HL-60 (cell line): ENCODE measurements at places on chromosomes 16 and 17.

GRCh38 chr16:65010125-65010524 is 111.7 kb downstream of the CDH11 start:
- no peak for DNase-seq

GRCh38 chr16:86577314-86577971 is 906 bp upstream of the FOXL1 start:
- no peak for DNase-seq

DNA sequence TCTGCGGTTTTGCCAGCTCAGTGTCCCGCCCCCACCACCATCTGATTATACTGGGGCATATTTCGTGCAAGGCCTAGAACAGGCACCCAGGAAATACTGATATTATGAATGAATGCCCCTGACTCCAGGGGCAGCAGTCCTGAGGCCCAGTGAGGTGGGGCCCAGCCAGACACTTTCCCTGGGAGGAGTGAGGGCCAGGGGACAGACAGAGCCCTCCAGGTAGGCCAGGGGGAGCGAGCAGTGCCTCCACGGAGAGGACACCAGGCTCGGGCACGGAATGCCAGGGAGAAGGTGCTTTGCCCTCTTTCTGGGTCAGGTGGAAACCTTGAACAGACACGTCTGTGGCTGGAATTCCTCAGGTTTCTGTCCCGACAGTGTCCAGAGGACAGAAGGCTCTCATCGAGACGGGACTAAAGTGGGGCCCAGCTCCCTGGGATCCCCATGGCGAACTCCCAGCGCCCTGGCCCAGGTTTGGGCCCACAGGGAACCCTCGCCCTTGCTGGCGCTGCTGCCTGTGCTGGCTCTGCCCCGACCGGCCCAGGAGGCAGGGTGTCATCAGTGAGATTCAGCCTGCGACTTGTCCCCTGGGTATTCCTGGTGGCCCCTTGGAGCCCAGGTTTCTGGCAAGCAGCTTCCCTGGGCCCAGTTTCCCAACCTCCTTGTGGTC is 4.3 kb downstream of the KATNB1 start:
- DNase-seq = no peak

GRCh38 chr16:81321039-81321438 is 6.3 kb downstream of the GAN start:
- DNase-seq = no peak

DNA sequence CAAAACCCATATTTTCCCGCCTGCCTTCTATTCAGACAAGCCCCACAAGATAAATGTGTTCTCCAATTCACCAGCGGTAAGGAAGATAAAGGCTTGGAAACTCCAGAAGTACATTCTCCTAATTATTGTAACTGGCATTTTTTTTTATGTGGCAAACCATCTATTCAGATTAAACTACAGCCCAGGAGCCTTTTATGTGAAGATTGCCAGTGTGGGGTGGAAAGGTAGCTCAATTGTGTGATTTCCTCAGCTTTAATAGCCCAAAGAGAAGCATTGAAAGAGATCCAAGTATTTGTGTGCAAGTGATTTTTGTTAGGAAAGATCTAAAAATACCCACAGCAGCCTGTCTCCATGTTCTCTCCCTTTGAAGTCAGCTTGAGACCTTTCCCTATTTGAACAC is 451.4 kb upstream of the CCL2 start:
- no peak for DNase-seq

- no peak for DNase-seq
Measured at GRCh38 chr17:57966875-57967274, 11.7 kb upstream of the CUEDC1 start.

- DNase-seq = no peak
Measured at GRCh38 chr16:27301236-27301861, 12.4 kb upstream of the IL4R start.

GRCh38 chr16:84005391-84005790 is 37.2 kb downstream of the SLC38A8 start:
- DNase-seq = no peak

GRCh38 chr17:81466564-81467472 is 45.8 kb downstream of the ACTG1 start:
- DNase-seq = no peak

DNA sequence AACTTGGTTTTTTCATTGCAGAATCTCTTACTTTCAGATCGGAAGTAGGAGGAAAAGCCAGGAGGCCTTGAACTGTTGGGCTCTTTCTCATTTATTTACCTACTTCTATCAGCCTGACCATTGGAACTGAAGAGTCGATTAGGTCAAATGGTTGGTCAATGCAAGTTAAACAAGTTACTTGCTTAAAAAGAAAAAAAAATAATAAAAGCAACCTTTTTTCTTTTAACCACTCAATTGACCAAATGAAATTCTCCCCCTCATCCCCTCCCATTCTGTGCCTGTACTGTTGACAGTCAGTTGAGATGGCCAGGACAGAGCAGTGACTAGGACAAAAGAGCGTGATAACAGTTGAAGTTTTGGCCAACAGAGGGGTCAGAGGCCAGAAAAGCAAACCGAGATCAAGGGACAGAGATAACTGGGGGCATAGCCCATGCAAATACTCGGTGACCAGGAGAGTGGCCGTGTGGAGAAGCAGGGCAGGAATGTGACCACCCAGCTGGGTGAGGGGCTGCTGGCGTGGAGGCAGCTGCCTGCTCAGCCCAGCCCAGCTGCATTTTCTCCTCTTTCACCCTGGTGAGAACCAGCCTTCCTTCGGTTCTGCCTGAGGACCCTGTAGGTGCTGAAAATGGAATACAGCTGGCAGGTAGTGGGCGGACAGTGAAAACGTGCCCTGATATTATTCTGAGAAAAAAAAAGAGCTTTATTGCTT is 72.2 kb downstream of the HS3ST3B1 start:
- no peak for DNase-seq

- peak; percentile 54 for DNase-seq
Measured at GRCh38 chr16:60107437-60107836, 1373.3 kb upstream of the GOT2 start.

DNA sequence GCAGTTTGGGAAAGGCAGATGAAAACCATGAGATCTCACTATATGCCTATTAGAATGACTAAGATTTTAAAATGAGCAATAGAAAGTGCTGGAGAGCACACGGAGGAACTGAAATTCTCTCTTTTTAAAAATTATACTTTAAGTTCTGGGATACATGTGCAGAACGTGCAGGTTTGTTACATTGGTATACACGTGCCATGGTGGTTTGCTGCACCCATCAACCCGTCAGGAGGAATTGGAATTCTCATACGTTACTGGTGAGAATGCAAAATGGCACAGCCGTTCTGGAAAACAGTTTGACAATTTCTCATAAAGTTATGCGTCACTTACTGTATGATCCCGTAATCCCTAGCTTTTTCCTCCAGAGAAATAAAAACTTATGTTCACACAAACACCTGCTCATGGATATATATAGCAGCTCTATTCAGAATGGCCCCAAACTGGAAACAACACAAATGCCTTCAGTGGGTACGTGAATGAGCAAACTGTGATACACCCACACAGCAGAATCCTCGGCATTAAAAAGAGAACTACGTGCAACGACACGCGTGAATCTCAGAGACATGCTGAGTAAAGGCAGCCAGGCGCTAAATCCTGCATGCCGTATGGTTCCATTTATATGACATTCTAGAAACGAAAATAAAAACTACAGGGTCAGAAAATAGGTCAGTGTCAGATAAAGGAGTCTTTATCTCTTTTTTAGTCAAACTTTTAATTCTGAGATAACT is 11.8 kb downstream of the PIK3R6 start:
- DNase-seq = no peak

DNA sequence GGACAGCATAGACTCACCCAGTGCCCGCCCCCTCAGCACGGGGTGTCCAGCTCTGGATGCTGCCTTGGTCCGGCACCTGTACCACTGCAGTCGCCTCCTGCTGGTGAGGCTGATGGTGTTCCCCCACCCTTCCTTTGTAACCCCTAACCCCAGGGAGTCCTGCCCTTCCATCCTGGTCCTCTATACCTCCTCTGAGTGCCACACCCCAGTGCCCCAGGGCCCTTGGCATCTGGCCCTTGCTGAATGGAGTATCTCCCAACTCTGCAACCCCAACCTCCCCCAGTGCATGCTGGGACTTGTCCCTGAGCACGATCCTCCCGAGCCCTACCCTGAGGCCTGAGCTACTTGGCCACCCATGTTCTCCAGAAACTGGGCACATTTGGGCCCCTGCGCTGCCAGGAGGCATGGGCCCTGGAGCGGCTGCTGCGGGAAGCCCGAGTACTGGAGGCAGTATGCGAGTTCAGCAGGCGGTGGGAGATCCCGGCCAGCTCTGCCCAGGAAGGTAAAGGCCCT is 15.8 kb downstream of the RIPOR1 start:
- no peak for DNase-seq

DNA sequence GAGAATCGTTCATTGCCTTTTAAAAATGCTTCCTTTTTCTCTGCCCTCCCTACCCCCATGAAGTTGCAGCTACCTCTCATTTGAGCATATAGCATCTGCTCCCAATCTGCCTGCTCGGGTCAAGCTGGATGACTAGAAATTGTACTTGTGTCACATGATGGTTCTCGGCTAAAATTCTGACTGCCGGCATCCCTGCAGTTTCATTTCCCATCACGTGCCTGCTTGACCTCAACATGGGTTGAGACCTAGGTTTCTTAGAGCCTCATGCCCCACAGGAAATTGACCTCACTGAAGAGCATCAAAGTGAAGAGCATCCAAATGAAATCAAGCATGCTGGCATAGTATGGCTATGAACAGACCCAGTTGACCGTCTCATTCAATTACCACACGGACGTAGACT is 581.6 kb upstream of the PSMD7 start:
- no peak for DNase-seq

GRCh38 chr17:59332749-59333377 is 1.4 kb downstream of the YPEL2 start:
- no peak for DNase-seq

DNA sequence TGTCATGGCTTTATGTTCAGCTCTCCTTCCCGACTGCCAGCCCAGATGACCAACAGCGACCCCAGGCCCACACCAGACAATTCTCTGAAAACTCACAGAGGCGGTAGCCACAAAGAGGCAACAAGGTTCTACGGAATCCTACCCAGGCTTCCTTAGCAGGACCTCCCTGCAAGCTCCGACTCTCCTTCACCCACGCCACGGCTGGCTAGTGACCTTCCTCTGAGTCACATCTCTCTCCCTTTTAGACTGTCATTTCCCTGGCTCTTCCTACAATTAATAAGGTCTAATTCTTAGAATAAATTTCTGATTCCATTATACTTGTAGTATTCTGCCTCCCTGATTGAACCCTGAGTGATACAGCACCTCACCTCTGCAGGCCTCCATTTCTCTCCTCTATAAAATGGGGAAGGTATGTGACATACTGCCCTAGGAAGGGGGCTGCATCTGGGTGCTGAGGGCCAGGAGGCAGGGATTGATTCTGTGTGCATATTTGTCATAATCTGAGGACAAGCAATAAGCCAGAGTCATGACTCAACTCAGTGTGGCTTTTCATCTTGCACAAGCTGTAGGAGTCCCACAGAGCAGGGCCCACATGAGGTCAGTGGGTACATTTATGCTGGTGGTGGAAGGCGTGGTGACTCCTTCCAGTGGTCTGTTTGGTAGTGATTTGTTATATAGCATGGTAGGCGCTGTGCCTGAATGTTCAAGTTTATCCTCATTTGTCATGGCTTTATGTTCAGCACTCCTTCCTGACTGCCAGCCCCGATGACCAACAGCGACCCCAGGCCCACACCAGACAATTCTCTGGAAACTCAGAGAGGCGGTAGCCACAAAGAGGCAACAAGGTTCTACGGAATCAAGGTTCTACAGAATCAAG is 46.2 kb downstream of the SMPD3 start:
- DNase-seq = peak; percentile 54

DNA sequence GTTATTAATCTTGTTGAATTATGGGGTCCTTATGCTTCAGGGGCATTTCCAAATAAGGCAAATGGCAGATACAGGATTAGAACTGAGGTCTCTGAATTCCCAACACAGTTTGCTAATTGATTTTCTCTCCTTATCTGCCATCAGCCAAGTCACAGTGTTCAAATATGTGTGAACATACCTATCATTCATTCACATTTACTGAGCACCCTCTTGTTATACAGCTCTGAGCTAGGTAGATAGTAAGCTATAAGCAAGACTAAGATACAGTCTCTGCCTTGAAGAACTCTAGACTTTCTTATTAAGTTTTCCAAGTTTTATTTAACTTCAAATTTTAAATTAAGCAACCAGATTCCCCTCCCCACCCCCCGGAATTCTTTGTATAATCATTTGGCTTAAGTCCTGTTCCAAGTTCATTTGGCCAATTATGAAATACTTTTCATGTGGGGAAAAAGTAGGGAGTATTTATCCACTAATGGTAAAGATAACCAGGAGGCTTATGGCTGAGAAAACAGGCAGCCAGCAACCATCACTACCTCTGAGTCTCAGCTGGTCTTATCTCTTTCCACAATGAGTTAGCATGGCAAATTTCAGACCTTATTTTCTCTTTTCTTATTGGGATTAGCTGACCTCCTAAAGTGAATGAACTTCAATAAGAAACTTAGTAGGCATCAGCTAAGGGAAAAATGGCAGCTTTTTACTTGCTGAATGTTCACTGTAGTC is 31.4 kb upstream of the CORO6 start:
- no peak for DNase-seq
